Cardiac muscle cell (in vitro differentiated cells and primary cell): ENCODE measurements at places on chromosomes 4 and X. TPM values are rescaled to one million over a fixed set of nuclear protein-coding genes. Genes with fewer than 3 reads are reported as not detected.

- no peak for DNase-seq
Measured at GRCh38 chr4:159121371-159121770, 18.5 kb downstream of the RAPGEF2 start.

DNA sequence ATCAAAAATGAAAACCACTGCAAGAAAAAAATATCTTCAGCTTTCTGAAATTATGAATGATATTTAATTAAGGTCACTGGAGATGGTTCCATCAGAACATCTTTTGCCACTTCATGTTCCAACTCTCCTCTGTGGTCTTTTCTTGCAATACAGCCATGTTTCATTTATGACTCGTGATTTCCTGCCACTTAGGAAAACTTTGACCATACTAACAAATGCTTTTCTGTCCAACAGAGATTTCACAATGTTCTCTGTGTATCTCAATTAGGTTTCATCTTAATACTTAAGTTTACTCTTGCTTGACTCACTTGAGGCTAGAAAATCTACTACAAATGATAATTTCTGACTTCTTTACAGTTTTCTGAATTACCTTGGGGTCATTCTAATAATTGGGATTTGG, 330.9 kb downstream of the CXXC4 start:
- DNase-seq = no peak

GRCh38 chrX:64456828-64457227, 61.6 kb upstream of the MTMR8 start:
- DNase-seq = no peak

Gene PFKFB1
- total RNA-seq = 0.33 and 0.99 TPM in 2 replicates

GRCh38 chr4:146029939-146030710, 91.5 kb upstream of the ZNF827 start:
- no peak for DNase-seq

Gene SPACA5
- total RNA-seq = not detected in 2 replicates

DNA sequence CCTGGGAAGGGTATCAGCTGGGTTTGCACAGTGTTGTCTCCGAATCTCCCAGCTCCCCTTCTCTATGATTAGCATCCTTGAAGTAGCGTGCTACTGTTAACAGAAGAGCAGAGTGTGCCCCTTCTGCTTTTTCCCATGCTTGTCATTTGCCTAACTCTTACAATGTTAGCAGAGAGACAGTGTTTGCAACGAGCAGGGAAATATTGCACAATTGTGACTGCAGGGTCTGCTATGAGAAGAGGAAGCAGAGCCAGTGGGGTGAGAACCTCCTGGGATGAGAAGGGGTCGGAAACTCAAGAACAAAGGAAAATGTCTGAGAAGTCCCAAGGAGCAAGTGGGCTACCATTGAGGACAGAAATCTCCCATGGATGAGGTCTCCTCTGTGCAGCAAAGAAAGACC, 7.8 kb upstream of the CHRNA9 start:
- DNase-seq = no peak
